ENCODE measurements at places on chromosomes 16 and 17.

- DNase-seq, result no peak
These were observed 1.5 kb downstream of the ZFPM1 start for GRCh38 chr16:88454523-88454947.

DNA sequence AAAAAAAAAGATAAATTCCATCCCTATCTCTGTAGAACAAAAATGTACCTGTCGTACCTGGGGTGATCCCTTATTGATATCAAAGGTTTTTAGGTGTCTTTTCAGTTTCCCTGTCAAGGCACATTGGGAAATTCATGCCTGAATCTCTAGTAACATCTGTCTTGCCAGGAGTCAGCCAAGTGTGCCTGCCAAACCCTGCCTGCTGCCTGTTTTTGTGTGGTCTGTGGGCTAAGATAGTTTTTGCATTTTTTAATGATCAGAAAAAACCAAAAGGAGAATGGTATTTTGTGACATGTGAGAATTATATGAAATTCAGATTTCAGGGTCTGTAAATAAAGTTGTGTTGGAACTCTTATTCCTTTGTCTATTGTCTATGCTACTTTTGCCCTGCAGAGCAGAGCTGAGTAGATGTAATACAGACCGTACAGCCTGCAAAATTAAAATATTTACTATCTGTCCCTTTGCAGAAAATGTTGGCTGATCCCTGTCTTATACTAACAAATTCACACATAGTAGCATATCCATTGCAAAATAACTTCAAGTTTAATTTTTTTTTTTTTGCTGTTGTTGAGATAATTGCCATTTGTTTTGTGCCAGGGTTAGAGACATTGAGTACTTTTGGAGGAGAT is 13.0 kb upstream of the CHP2 start:
- DNase-seq, result no peak

DNA sequence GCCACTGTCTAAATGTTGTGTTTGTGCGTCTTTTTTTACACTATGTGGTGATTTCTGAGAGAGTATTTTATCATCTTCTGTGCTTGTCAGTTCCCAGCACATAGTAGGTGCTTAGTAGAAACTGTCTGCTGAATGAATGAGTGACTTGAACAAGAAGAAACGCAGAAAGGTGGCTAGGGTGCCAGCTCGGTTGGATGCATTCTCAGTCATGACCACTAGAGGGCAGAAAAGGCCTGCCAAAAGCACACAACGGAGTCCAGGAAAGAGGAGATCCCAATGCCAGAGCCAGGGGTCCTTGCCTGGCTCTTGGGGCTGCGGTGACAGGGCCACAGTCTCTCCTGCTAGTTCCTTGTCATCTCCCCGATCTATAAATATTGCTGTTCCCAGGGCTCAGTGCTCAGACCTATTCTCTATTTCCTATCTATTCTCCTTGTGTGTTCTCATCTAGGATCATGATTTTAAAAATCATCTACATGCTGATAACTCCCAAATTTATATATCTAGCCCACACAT is 57.3 kb upstream of the CCL1 start:
- DNase-seq, result peak; percentile 50

DNA sequence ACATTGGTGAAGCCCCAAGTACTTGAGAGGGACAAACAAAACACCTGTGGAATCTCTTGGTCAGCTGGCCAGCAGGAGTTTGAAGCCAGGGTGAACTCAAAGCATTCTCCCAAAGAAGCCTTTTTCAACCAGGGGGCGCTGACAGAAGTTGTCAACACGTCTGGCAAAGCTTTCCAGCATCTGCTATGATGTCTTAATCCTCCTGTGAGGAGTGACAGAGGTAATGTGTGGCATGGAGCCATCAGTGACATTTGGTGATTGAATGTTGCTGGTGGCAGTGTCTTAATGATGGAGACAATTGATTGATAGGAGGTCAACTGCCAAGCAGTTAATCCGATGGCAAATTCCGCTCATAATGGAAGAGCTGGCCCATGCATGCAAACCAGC is 257.6 kb upstream of the HSBP1 start:
- DNase-seq, result no peak

DNA sequence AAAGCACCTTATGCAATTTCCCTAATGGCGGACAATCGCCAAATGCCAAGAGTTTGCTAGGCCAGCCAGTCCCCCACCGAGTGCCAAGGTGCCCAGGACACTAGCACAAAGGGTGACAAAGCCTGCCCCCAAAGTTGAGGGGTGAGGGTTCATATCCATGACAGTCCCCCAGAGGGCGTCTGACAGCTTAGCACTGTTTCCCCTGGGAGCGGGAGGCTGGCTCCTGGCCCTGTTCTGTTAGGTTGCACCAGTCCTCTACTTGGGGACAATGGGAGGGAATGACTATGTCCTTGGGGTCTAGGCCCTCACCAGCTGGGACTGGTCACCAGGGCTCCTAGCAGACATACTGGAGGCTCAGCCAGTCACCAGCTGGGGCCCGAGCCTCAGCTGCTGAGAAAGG is 66.9 kb downstream of the MYO18A start:
- no peak for DNase-seq

DNA sequence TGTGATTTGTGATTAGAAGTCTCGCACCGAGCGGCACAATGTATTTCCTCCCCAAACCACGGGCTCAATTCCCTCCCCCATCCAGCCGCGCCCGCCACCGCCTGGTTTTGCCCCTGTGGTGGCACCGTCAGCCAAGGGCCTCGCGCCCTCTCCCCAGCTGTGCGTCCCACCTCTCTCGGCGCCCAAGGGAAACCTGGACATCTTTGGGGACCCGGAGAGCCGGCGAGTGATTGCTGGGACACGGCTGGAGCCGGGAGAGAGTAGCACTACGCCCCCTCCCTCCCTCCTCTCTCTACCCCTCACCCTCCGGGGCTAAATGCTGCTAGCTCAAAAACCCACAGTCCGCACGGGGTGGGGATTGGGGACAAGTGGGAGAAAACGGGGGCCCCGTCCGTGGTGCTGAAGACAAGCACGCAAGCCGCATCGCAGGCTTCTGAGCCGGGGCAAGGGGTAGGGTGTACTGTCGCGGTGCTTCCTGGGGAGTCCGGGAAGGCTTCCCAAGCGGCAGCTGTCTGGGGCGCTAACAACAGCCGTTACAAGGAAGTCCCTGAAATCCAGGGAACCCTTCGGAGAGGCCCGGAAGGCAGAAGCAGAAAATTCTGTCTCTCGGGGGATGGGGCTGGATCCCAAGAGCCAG is 1.4 kb downstream of the CBLN1 start:
- no peak for DNase-seq
